ENCODE measurements at places on chromosomes 1 and 21.
A peak's percentile ranks its signal among the peaks of the same experiment; 100 is the strongest.

- no peak for DNase-seq
Observed at GRCh38 chr21:44773291-44773932, 28.2 kb downstream of the UBE2G2 start.

- DNase-seq, result peak; percentile 91
Observed at GRCh38 chr1:226702957-226703831, 35.9 kb downstream of the ITPKB start.

- no peak for DNase-seq
Observed at GRCh38 chr1:205578780-205579571, 52.8 kb downstream of the ELK4 start.

GRCh38 chr21:44927259-44927586 is 6.5 kb upstream of the ITGB2 start:
- no peak for DNase-seq

DNA sequence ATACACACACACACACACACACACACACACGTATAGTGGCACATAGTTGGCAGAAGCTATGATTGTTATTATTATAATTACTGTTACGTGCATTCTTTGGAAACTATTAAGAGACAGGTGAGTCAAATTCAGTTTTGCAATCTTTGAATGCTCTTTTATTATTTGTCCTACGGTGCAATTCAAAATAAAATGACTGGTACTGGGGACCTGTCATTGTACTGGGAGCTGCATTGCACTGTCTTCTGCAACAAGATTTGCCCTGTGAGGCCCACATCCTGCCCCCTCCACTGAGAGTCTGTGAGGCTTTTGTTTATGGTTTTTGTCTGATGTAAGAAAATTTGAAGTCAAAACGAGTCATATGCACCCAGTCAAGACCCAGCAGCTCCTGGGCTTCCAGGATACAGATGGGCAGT is 1.9 kb downstream of the LY9 start:
- DNase-seq, result peak; percentile 56

- peak; percentile 79 for DNase-seq
Observed at GRCh38 chr1:181089676-181090544, 1.4 kb downstream of the IER5 start.

- DNase-seq, result no peak
Observed at GRCh38 chr1:44636688-44637598, 37.3 kb downstream of the TMEM53 start.

GRCh38 chr1:88985032-88985431 is 7.4 kb downstream of the KYAT3 start:
- no peak for DNase-seq

GRCh38 chr1:156420205-156421061 is 51.4 kb downstream of the RHBG start:
- peak; percentile 42 for DNase-seq

GRCh38 chr1:188363943-188364342 is 1535.2 kb downstream of the PLA2G4A start:
- DNase-seq, result no peak

DNA sequence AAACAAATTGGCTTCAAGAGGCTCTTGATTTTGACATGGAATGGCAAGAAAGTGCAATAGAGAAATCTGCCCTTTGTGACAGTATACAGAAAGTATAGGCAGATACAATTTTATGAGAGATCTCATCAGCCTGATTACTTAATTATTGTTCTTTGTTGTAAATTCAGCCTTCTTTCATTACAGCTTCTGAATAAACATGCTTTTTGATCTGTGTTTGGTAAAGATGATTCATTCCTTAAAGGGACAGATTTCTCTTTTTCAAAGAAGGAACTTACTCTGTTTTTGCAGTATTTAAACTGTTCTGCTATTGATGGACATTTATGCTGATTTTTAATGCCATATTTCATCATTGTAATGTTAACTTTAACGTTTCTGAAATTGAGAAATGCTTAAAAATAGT is 13.7 kb upstream of the MPC2 start:
- DNase-seq, result no peak

DNA sequence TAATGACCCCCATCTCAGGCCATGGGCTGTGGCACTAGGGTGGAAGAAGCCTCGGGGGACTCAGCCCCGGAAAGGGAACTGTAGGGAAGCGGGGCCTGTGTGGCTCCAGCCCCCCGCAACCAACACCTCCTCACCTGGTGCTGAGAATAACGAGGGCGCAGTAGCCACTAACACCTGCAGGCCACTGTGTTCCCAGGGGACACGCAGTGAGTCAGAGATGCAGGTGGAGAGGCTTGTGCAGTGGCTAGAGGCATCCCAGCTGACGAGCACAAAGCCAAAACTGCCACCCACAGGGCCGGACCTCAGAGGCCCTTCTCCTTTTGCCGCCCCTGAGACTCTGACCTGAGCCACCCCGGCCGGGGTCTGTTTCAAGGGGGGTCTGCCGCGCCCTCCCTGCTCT is 33.5 kb upstream of the CCDC27 start:
- no peak for DNase-seq

- no peak for DNase-seq
Observed at GRCh38 chr1:200406161-200406797, 3.6 kb downstream of the ZNF281 start.

DNA sequence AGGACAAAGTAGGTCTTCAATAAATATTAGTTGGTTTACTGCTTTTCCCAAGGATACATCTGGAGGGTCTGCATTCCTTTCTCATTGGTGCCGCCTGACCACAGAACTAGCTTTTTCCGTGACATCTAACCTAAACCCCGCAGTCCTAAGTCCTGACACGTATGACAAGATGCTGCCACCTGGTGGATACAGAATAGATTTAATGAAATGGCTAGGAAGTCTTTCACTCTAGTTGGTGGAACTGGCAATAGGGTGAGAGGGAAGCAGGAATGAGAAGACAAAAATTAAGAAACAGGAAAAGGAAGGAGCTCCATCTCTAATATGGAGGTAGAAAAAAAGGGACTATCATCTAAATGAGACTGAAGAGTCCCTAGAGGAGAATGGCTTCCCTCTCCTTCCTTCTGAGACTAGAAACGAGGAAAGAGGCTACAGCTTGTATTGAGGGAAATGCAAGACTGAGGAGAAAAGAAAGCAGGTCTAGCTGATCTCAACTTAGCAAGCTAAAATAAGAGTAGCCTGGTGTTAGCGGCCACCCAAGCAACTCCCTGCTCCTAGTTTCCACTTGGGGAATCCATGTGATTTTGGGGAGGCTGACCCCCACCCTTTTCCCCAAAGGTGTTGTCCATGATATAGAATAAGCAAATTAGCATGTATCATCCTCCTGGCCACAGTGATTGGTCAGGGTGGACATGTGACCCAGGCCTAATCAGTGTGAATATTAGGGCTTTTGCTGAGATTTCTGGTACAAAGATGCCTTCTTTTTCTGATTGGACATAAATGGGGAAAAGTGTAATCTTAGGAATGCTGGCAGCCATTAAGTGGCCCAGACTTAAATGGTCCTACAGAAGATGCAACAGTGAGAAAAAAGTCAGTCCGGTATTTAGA is 5.9 kb downstream of the RFX5 start:
- DNase-seq, result peak; percentile 43

DNA sequence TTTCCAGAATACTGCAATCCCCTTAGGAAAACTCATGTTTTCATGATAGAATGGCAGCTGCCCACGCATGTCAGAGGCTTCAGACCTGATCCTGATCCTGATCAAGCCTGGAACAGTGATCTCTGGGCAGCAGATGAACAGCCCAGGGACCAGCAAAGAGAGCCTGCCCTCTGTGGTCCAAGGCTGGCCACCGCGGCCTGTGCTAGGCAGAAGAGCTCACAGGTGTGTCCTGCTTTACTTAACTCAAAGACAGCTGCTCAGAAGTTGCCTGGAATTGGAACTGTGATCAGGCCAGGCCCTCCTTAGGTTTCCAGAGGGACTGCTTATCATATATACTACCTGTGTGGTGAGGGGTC is 21.2 kb upstream of the BCAR3 start:
- no peak for DNase-seq

DNA sequence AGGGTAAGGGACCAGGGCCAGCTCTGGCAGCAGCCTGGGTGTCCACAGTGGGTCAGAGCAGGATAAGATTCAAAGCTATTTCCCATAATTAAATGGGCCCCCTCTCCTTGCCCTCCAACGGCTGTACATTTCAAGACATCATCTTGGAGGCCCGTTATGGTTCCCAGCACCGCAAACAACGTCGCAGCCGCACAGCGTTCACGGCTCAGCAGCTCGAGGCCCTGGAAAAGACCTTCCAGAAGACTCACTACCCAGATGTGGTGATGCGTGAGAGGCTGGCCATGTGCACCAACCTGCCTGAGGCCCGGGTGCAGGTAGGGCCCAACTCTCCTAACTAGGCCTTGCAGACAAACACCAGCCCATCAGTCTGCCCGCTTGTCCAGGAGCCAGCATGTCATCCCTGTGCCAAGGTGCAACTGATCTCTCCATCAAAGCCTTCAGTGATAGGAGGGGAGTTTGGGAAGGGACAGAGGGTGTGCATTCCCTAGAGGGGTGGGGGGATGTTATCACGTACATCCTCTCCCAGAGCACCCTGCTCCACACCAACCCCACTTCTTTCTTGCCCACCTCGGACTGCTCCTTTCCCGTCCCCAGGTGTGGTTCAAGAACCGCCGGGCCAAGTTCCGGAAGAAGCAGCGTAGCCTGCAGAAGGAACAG is 20.8 kb downstream of the DMBX1 start:
- no peak for DNase-seq

DNA sequence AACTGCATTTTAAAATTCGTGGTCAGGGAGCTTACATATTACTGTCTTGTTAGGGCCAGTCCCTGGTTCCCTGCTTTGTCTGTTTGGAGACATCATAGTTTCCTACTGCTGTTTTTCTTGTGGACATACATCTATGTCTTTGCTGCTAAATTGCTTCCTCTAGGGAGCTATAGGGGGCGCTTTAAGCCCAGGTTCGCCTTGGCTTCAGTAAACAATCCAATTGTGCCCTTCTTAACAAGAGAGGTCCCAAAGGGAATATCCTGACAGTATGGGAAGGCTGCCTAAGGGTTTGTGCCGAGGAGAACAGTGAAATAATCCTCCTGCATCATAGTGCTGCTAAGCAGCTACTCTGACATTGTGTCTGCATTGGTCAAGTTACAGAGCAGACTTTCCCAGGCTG is 112.5 kb downstream of the USH2A start:
- no peak for DNase-seq

GRCh38 chr1:191279266-191279800 is 801.7 kb upstream of the BRINP3 start:
- no peak for DNase-seq

- DNase-seq, result no peak
Observed at GRCh38 chr1:63713041-63713440, 60.8 kb upstream of the ROR1 start.

DNA sequence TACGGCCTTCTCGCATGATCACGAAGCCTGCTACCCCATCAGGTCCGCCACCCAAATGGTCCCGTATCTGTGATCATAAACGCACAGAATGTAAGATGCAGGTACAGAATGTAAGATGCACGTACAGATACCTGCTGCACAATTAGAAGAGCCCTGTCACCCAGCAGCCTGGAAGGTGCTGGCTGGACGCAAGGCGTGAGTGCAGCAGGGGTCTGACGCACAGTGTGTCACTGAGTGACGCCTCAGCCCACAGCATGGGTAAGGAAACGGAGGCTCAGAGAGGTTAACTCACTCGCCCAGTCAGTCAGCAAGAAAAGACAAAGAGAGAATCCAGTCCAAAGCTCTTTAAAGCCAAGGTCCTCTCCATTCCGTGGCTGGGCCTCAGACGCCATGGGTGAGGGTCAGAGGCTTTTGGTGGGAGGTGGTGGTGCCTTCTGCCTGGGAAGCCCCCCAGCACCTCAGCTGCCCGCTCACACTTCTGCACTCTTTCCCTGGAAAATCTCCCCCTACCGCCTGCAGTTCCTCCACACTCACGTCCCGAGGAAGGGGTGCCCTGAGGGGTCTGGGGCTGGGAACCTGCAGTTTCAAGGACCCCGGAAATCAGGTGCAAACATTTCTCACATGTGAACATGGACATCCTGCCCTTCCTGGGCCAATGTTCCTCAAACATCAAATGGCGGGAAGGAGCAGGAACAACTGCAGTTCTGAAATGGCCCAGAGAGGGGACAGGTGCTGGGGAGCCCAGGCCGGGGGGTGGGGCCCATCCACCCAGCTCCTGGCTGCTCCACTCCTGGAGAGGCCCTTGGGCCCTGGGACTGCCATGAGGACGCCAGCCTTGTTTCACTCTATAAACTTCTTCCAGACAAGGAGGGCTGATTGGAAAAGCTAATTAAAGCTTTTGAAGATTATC is 59.4 kb downstream of the SLC66A1 start:
- no peak for DNase-seq

- no peak for DNase-seq
Observed at GRCh38 chr1:201896951-201897391, 8.3 kb downstream of the SHISA4 start.

- DNase-seq, result no peak
Observed at GRCh38 chr1:230730977-230731376, 16.2 kb upstream of the CAPN9 start.

DNA sequence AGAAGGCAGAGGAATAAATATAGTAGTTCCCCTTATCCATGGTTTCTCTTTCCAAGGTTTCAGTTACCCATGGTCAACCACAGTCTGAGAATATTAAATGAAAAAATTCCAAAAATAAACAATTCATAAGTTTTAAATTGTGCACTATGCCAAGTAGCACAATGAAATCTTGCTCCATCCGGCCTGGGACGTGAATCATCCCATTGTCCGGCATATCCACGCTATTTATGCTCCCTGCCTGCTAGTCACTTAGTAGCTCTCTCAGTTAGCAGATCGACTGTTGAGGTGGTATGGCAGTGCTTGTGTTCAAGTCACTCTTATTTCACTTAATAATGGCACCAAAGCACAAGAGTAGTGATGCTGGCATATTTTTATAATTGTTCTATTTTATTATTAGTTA is 58.6 kb upstream of the ARHGAP29 start:
- DNase-seq, result no peak

- DNase-seq, result no peak
Observed at GRCh38 chr1:198072177-198072576, 84.6 kb upstream of the NEK7 start.

DNA sequence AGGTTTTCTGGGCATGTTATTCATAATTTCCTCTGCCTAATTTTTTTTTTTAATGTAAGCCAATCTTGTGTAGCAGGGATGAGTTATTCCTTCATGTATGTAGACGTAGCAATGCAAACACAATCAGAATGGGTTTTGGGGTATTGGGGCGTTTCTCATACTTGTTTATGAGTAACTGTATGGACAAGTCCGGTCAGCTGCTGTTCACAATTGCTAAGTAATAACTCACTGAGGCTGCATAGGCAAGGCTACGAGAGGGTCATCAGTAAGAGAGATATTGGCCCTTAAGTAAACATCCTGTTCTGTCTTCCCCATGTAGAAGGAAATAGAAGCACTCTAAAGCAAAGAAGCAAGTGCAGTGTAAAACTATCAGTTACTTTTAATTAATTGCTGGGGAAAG is 9.5 kb upstream of the TARS2 start:
- DNase-seq, result no peak

DNA sequence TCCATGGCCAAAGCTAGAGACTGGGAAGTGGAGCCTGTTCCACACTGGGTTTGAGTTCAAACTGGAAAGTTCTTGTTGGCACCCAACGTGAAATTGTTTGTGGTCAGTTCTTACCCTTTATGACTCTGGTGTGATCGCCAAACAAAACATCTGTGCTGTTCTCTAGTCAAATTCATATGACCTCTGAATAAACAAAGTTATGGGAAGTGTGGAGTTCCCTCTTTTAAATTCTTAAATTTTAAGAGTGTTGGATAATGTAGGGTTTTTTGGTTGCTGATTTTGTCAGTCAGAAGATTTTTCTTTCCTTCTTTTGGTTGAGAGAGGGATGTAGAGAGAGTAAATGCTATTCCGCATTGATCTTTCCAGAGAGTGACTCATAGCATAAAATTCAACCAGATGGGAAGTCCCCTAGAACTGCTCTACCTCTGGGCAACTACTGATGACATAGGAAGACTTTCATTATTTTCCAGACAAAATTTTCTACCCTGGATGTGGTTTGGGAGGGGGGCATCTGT is 36.4 kb downstream of the CHML start:
- DNase-seq, result no peak

- no peak for DNase-seq
Observed at GRCh38 chr1:69569576-69570328, 2.0 kb downstream of the LRRC7 start.
